ENCODE measurements at places on chromosomes 2 and 18. TPM values are rescaled to one million over a fixed set of nuclear protein-coding genes. Genes with fewer than 3 reads are reported as not detected.

AOX1 gene
- total RNA-seq = 86.3 TPM

G6PC2 gene
- total RNA-seq = not detected

RPRM gene
- under 0.01 TPM for total RNA-seq

KRTCAP3 gene
- total RNA-seq = not detected

GPC1 gene
- total RNA-seq = 70.9 TPM

ALLC gene
- total RNA-seq = not detected

SLC38A11 gene
- 1.5 TPM for total RNA-seq

LIMS1 gene
- total RNA-seq = 99.1 TPM

MC4R gene
- not detected for total RNA-seq

SLC39A6 gene
- 96.6 TPM for total RNA-seq

REG3G gene
- total RNA-seq = not detected

SERPINB10 gene
- total RNA-seq = 1.00 TPM

NEB gene
- 0.12 TPM for total RNA-seq

GALR1 gene
- under 0.01 TPM for total RNA-seq

KCNJ13 gene
- not detected for total RNA-seq

CNNM4 gene
- 5.6 TPM for total RNA-seq

CCDC88A gene
- 51.7 TPM for total RNA-seq

IGFBP5 gene
- 731 TPM for total RNA-seq

FOXD4L1 gene
- total RNA-seq = 0.12 TPM

LRP2 gene
- not detected for total RNA-seq

MOCOS gene
- total RNA-seq = 2.2 TPM

UGT1A1 gene
- not detected for total RNA-seq

CIAO1 gene
- 87.7 TPM for total RNA-seq

SERPINB11 gene
- total RNA-seq = not detected

LIMS3 gene
- total RNA-seq = 14.7 TPM

STEAP3 gene
- total RNA-seq = 23.6 TPM

CRYGC gene
- not detected for total RNA-seq

CLHC1 gene
- total RNA-seq = 11.5 TPM

ANKRD30B gene
- total RNA-seq = 0.55 TPM

PCARE gene
- total RNA-seq = not detected

LCT gene
- under 0.01 TPM for total RNA-seq

HSBP1L1 gene
- total RNA-seq = 7.9 TPM

MOGAT1 gene
- not detected for total RNA-seq

LHCGR gene
- not detected for total RNA-seq

TEX51 gene
- not detected for total RNA-seq

GPR39 gene
- total RNA-seq = 3.1 TPM

DPYSL5 gene
- not detected for total RNA-seq

FECH gene
- total RNA-seq = 35.6 TPM

SIX2 gene
- 1.1 TPM for total RNA-seq

PAX3 gene
- 0.25 TPM for total RNA-seq

ANO7 gene
- 0.37 TPM for total RNA-seq

CD207 gene
- total RNA-seq = not detected

RND3 gene
- 1,131 TPM for total RNA-seq
